ENCODE measurements at places on chromosomes 7 and 10. TPM values are rescaled to one million over a fixed set of nuclear protein-coding genes. Genes with fewer than 3 reads are reported as not detected.

DNA sequence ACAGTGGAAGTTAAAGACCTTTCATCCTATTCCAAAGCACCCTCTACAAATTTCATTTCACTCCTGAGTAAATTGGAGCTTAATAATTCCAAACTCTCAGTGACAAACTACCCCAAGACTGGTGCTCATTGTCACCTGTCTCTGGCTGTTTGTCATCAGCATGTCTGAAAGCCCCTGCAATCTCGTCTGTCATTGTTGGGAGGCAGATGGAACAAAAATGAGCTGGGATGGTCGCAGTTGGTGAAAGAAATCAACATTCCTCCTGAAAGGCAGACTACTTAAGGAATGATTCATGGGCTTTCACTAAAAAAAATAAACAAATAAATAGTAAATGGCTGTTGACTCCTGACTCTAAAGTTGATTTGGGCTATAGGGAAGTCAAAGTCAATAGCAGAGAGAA, 69.7 kb upstream of the PALS2 start:
- DNase-seq, result no peak
- no peaks in the 10 kb centered on the region for H3K27me3 ChIP-seq
- H3K4me1 ChIP-seq, result no peaks in the 10 kb centered on the region
- no peak overlapping the region for H3K27ac ChIP-seq
- no peaks in the 10 kb centered on the region for H3K36me3 ChIP-seq
- H3K4me3 ChIP-seq, result no peak overlapping the region

- no peak overlapping the region for H3K4me3 ChIP-seq
- peaks cover 3% of the 10 kb centered on the region for H3K4me1 ChIP-seq
- no peaks in the 10 kb centered on the region for H3K36me3 ChIP-seq
- H3K27ac ChIP-seq, result peak overlapping the region; percentile 45
- no peaks in the 10 kb centered on the region for H3K27me3 ChIP-seq
These were observed 50.2 kb downstream of the MTURN start for GRCh38 chr7:30184791-30185487.

DNA sequence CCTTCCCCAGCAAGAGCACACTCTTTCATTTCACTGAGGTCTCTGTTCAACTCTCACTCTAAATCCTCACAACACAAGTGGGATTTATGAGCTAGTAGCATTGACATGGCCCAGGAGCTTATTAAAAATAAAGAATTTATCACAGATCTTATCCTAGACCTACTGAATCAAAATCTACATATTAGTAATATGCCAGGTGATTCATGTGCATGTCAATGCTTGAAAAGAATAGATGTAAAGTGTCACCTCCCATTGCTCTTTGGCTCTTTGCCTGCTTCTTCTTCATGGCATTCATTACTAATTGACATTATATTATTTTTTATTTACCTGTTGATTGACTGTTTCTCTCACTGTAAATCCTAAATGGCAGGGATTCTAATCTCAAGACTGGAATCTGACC, 459.2 kb upstream of the LRRTM3 start:
- no peak overlapping the region for H3K4me3 ChIP-seq
- DNase-seq, result no peak
- no peaks in the 10 kb centered on the region for H3K27me3 ChIP-seq
- H3K4me1 ChIP-seq, result no peaks in the 10 kb centered on the region

DNA sequence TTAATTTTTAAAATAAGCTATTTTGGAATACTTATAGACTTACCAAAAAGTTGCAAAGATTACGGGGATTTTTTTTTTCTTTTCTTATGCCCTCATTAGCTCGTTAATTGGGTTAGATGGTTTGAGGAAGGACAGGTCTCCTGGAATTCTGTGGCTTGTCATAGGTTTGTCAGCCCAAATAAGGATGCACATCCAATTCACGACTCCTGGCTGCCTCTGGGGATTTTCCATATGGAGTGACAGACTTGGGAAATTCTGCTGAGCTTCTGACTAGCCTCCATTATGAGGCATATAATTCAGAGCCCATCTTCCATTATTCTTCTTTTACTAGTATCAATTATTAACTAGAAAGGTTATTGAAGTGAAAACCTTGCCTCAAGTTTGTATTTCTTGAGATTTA, 102.1 kb downstream of the AUTS2 start:
- H3K36me3 ChIP-seq, result no peaks in the 10 kb centered on the region
- H3K4me1 ChIP-seq, result no peaks in the 10 kb centered on the region
- H3K27ac ChIP-seq, result no peak overlapping the region
- no peak overlapping the region for H3K4me3 ChIP-seq

- no peak overlapping the region for H3K4me3 ChIP-seq
- H3K4me1 ChIP-seq, result no peaks in the 10 kb centered on the region
- no peak overlapping the region for H3K27ac ChIP-seq
- H3K27me3 ChIP-seq, result no peaks in the 10 kb centered on the region
- DNase-seq, result no peak
These were observed 6.5 kb downstream of the BAIAP2L1 start for GRCh38 chr7:98394377-98394836.

DNA sequence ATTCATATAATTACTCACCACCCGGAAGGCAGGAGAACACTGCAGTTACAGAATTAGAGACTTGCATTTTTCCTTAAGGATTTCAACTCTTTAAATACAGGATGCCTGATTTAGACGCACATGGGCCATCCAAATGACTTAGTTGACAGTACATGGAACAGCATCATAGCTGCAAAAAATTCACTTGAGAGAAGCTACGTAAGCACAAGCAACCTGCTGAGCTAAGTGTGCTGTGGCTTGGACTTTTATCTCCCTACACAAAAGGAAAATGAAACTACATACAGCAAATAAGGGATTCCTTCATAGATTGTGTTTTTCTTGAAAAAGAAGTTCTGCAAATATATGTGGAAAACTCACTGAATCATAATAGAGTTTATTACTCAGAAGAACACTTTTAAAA, 152.6 kb downstream of the POU6F2 start:
- H3K27me3 ChIP-seq, result peaks cover 10% of the 10 kb centered on the region
- no peaks in the 10 kb centered on the region for H3K36me3 ChIP-seq
- H3K4me1 ChIP-seq, result no peaks in the 10 kb centered on the region
- H3K27ac ChIP-seq, result no peak overlapping the region
- no peak for DNase-seq

DNA sequence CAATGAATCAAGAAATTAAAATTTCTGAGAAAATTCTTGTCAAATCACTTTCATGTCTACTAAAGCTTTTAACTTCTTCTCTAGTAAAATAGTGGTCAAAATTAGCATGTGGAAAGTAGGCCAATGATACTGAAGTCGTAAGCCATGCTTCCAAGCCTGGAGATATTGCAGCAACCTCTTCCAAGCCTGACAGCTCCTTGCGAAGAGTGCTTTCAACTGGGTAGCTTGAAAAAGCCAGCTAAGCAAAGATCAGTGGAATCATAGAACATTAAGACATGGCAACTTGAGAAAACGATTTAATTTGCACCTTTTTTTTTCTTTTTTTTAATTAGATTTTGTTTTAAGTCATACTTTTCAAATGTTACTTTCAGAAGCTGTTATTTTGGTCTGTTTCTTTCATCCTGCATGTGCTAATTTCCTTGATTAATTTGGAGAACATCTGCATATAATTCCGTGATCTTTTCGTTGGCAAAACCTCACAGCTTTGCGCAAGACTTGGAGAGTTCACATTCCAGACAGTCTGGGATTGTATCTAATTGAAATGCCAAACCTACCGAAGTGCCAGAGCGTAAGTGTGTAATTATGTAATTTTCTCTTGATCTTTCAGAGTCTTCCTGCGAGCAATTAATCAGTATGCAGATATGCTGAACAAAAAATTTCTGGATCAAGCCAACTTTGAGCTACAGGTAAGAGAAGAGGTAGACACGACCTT, 142.2 kb upstream of the INSYN2A start:
- H3K4me3 ChIP-seq, result no peak overlapping the region
- no peak for DNase-seq
- H3K36me3 ChIP-seq, result no peaks in the 10 kb centered on the region

DNA sequence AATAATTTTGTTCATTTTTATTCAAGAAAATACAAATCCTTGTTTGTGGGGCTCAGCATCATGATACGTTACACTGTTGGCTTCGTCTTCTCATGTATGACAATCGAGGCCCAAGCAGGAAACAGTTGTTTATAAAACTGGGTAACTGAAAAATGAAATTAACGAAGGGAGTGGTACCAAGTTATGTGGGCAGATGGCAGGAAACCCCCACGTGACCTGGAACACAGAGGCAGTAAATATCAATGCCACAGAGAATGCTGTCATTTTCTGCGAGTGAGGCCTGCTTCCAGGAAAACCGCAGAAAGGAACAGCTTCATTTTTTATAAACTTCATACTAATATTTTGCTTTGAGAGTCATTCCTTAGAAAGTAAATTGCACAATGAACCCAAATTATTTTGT, 201.0 kb upstream of the ADARB2 start:
- H3K27me3 ChIP-seq, result no peaks in the 10 kb centered on the region
- no peaks in the 10 kb centered on the region for H3K4me1 ChIP-seq
- no peak overlapping the region for H3K4me3 ChIP-seq
- H3K36me3 ChIP-seq, result no peaks in the 10 kb centered on the region
- no peak for DNase-seq
- H3K27ac ChIP-seq, result no peak overlapping the region

GRCh38 chr7:7761340-7761973, 43.0 kb upstream of the RPA3 start:
- peaks cover 6% of the 10 kb centered on the region for H3K4me1 ChIP-seq
- H3K36me3 ChIP-seq, result no peaks in the 10 kb centered on the region
- DNase-seq, result no peak
- H3K4me3 ChIP-seq, result no peak overlapping the region

DNA sequence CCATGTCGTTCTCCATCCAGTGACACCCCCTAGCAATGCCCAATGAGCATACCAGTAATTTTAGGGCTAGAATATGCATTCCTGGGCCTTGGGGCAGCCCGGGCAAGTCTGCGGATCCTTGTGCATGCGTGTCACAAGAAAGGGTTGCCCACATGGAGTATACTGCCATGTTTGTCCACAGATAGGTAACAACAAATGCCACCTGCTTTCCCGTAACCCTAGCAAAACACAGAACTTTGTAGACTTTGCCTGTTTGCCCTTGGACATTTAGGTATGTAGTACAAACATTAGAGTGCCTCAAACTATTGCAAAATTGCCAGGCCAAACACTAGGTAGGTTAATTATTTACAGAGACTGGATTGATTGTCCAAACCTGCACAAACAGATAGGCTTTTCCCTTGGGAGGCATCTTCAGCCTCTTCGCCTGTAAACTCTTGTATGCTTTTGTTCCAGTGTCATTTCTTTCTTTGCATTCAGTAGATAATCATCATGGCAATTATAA, 117.0 kb downstream of the ADCY1 start:
- H3K27ac ChIP-seq, result no peak overlapping the region
- H3K27me3 ChIP-seq, result no peaks in the 10 kb centered on the region
- no peaks in the 10 kb centered on the region for H3K36me3 ChIP-seq
- no peak overlapping the region for H3K4me3 ChIP-seq
- no peak for DNase-seq

THSD7A gene
- 5.5 TPM for total RNA-seq

ZNF239 gene
- total RNA-seq, result 3.6 TPM

PRRT4 gene
- total RNA-seq, result 1.3 TPM

EVX1 gene
- not detected for total RNA-seq

HMX2 gene
- total RNA-seq, result not detected

SLC13A1 gene
- not detected for total RNA-seq

Data from adrenal gland (tissue), 19 donors.